T-helper 2 cell (primary cell): ENCODE measurements at places on chromosomes 5 and 9.

GRCh38 chr9:70442328-70442848 is 27.9 kb upstream of the KLF9 start:
- no peak for DNase-seq

DNA sequence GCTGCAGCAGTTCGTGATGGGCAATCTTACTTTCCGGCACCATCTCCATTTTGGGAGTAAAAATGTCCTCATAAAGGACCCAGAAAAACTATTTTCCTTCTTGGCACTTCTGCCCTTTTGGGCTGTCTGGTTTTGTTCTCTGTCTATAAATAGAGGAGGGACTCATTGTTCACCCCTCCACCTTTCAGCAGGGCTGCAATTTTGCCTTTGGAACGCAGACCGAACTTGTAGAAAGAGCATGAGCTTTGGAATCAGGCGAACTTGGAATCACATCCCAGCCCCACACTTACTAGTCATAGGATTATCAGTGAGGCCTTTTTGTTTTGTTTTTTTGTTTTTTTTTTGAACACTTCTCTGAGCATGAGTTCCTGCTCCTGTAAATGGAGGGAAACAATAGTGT is 178.1 kb upstream of the IL12B start:
- DNase-seq: no peak

DNA sequence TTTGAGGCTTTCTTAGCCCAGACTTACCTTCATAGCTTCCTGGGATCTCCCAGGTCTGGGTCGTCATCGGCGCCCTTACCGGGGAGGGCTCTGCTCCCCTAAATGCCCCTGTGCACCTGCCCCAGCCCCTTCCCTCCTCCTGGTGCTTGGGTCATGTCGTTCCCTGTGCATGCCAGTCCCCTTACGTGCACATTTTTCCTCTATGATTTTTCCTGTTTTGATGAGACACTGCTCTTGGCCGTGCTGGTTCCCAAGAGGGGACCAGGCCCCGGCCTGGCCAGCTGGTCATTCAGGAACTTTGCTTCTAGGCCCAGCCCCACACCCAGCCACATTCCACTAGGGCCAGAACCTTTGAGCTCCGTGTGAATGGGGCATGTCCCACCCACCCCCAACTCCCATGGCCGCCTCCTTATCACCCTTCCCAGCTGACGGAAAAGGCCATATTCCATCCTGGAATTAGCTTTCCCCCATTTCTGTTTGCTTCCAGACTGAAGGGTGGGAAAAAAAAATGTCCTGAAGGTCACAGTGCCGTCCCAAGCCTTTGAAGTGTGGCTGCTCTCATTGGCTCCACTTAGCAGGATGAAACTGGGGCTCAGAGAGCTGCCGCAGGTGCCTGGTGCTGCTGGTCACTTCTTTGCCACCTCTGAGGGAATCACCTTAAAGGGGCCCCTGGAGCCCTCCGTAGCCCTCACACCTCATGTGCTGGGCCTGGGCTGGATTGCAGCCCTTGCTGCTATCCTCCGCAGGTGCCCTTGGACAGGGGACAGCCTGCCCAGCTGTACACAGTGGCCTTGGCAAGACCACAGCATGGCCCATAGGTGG is 25.1 kb downstream of the ERGIC1 start:
- no peak for DNase-seq

GRCh38 chr9:110579862-110580219 is 300 bp upstream of the SVEP1 start:
- no peak for DNase-seq

GRCh38 chr5:113205807-113206206 is 229.0 kb downstream of the TSSK1B start:
- no peak for DNase-seq

- no peak for DNase-seq
Observed at GRCh38 chr5:96316017-96316416, 117.0 kb downstream of the PCSK1 start.
